DMS79 (cell line): ENCODE measurements at places on chromosomes 12 and 14.

DNA sequence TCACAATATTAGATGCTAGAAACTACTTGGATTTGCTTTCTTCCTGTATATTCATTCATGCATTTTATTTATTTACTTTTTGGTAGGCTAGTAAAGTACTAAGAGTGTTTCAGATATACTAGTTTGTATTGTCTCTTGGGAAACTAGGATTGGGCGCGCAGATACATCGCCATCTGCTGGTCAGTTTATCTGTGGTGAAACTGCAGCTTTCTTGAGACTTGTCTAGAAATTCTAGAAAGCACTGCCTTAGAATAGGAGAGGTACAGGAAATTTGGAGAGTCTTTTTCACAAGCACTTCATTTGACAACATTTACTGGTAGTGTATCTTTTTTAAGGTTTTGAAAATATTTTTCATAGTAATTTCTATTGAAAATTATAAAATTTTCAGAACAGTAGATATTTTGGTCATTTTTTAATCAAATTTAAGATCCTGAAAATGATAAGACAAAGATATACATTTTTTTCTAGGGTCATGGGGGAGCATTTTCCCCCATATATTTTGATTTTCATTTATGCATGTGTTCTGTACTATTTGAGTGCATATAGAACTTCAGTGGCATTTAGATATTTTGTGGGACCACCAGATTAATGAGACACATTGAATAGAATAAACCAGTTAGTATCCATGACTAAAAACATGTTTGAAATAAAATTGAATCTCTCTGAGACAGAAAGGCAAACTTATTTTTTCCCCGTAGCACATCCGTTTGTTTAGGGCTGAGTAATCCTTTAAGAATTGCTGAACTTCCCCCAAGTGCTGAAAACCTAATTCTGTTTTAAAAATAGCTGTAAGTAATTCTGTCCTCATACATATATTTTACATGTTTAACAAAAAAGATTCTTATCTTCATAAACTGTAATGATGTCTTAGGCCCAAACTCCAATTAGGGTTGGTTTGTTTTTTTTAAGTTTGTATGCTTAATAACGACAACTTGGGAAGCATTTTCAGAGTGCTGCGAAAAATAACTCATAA is 44.5 kb downstream of the SLC38A6 start:
- peak; percentile 61 for DNase-seq

DNA sequence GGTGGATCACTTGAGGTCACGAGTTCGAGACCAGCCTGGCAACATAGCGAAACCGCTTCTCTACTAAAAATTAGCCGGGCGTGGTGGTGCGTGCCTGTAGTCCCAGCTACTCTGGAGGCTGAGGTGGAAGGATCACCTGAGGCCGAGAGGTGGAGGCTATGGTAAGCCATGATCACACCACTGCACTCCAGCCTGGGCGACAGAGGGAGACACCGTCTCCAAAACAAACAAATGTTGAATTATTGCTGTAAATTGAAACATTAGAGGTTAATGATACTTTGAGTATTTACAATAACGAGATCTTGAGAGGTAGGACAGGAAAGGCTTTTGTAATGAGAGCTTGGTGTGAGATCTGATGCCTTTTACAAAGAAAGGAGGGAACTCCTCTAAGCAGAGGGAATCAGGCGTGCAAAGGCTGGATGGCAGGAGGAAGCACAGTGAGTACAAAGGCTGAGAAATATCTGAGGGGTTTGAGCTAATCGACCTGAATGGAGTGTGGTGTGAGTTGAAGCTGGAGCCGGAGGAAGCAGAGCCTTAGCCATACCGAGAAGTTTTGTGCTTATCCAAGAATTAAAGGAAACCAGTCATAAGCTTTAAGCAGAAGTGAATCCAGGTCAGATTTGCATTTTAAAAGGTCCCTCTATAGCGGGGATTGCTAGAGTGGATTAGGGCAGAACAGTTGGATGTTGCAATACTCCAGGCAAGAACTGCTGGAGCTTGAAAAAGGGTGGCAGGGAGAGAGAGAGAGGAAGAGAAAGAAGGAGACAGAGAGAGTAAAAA is 1.1 kb downstream of the RHNO1 start:
- peak; percentile 39 for DNase-seq

GRCh38 chr14:58643366-58643765 is 5.6 kb downstream of the DACT1 start:
- no peak for DNase-seq

DNA sequence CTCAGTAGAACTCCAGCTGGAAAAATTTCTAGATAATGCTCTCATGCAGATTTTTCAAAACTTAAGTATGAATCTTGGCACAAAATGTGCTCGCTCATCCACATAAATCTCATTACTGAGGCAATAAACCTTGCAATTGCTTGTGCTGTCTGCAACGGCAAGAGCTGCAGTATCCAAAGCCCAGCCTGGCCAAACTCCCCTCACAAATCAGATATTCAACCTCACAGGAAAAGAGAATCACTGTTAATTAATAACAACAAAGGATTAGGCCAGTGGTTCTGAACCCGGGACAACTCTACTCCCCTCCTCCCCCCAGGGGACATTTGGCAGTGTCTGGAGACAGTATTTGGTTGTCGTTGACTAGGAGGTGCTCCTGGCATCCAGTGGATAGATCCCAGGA is 19.2 kb upstream of the CORO1C start:
- DNase-seq, result no peak

DNA sequence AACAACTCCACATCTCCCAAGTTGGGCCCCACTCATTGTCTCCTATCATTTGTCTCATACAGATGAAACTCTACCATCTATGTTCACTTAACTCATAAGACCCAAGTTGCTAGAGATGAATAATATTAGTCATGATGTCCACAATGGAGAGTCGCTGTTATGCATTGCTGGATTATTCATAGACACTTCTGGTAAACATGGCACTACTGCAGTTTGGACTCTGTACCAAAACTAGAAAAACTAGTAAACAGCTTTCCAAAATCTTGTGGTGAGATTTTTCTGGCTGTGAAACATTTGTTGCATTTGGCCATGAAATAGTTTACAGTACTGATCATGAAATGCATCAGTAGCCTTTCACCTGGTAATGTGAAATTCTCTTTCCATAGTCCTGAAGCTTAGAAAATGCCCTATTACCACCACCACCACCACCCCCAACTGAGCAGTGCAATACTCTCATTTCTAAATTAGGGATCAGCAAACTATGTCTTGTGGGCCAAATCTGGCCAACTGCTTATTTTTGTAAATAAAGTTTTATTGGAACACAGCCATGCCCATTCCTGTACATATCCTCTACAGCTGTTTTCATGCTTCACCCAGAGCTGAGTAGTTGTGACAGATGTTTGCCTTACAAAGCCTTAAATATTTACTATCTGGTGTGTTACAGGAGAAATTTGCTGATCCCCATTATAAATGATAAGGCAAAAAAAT is 236.5 kb downstream of the DPF3 start:
- DNase-seq, result no peak

DNA sequence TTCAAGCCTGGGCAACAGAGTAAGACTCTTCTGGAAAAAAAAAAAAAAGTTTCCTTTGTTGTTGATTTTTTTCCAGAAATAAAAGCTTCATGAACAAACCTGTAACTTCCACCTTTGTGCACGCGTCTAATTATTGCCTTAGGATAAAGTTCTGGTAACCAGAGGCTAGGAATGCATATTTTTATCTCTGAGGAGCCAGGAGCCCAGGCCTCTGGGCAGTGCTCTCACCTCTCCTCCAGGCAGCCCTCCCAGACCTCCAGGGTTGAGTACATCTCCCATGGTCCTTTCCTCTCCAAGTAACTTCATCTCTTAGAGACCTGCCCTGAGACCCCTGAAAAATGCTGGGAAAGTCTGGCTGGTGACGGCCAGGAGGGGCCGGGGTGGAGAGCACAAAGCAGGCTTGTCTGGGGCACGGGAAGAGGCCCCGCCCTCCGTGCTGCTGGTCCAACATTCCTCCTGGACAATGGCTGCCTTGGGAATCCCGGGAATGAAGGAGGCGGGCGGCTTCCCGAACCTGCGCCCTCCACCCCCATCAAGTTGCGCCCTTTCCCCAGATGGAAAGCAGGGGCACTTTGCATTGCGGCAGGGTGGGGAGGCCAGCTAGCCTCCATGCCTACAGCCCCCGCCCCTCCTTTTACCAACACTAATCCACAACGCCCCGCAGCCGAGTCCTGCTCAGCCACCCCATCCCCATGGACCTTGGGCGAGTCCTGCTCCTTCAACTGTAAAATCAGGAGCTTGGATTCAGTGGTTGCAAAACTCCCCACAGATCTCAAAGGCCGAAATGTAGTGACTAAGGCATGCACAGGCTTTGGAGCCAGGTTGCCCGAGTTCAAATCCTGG is 7.3 kb upstream of the FIGNL2 start:
- no peak for DNase-seq

GRCh38 chr12:48796976-48797375 is 8.1 kb upstream of the ADCY6 start:
- DNase-seq, result peak; percentile 12

DNA sequence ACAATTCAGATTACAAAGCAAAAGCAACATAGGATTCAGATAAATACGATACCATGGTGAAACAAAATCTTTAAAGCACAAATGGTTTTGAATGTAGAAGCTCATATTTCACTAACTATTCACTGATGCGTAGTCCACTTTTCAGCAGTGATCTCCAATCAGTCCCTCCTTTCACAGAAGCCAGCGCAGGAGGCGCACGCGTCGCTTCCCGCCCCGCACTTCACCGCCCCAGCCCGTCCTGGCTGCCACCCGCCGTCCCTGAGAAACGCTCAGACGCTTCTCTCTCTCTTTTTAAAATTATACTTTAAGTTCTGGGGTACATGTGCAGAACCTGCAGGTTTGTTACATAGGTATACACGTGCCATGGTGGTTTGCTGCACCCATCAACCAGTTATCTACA is 19.8 kb upstream of the CHFR start:
- peak; percentile 10 for DNase-seq

GRCh38 chr14:99548871-99549515 is 55.0 kb downstream of the CCDC85C start:
- no peak for DNase-seq

- no peak for DNase-seq
Measured at GRCh38 chr12:2439332-2440100, 355.3 kb upstream of the FKBP4 start.

DNA sequence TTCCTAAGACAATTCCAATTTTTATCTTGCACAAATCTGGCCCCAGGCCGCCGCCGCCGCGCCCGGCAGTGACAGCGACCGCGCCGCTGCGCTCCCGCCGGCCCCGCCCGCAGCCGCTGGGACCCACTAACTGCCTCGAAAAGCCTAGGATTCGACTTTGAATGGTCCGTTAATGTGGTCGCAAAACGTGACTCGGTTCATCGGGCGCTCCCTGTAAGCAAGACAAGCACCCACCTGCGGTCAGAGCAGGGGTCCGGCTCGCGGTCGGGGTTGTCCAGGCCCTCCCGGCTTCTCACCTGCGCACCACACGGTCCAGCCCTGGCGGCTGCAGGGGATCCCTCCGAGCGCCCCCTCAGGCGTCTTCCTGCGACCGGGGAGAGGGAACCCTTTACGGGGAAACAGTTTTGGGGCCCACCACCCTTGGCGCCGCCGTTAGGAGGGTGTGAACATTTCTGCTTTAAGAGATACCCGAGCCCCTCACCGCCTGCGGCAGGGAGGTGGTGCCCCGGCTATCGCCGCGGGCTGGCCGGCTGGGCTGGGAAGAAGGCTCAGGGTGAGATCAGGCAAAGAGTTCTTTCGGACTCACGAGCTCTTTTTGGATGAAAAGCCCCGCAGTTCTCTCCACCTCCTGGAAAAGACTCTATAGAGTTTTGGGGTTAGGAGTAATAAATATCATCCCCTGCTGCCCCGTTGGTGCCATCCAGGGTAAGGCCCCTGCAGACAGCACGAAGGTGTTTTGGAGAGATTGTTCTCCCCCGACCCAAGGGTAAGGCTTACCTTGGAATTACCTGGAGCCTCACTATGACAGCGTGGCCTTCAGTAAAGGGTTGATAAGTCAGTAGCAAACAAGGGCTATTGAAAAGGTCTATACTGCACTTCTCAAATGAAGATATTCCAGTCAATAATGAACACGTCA is 13.6 kb upstream of the FOXJ2 start:
- DNase-seq, result no peak

- no peak for DNase-seq
Measured at GRCh38 chr14:93212432-93212831, 5.4 kb downstream of the UBR7 start.

- no peak for DNase-seq
Measured at GRCh38 chr12:120903412-120904196, 554 bp downstream of the SPPL3 start.

DNA sequence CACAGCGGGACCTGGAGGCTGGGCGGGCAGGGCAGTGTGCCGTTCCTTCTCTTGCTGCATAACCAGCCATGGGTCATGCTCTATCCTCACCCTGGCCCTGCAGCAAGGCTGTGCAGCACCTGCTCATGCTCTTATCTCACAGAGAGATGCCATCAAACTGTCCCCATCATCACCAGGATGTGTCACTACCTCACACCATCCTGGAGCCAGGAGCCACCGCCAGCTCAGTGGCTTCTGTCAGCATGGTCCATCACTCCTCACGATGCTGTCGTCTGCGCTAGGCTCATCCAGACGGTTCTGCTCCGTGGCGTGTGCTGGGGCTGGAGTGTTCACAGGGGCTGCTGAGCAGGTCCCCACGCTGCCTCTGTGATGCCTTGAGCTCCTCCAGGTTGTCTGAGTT is 77.2 kb upstream of the DYNC1H1 start:
- no peak for DNase-seq

DNA sequence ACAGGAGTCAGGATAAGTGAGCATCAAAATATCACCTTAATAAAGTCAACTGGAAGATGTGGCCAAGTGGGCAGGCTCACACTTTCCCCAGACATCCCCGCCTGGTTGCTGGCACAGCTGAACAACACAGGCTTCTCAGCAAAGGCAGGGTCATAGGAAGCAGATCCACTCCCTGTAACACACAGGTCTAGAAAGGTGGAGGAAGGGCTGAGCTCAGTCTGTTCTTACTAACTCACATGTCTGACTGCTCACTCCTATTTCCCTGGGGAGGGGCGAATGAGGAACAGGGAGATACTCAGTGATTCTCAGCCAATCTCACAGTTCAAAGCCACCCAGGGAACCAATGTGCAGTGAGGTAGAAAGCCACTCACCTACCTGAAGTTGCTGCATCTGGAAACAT is 45.0 kb upstream of the AMN1 start:
- DNase-seq, result no peak

GRCh38 chr12:111085096-111085495 is 164.7 kb upstream of the MYL2 start:
- DNase-seq, result no peak

DNA sequence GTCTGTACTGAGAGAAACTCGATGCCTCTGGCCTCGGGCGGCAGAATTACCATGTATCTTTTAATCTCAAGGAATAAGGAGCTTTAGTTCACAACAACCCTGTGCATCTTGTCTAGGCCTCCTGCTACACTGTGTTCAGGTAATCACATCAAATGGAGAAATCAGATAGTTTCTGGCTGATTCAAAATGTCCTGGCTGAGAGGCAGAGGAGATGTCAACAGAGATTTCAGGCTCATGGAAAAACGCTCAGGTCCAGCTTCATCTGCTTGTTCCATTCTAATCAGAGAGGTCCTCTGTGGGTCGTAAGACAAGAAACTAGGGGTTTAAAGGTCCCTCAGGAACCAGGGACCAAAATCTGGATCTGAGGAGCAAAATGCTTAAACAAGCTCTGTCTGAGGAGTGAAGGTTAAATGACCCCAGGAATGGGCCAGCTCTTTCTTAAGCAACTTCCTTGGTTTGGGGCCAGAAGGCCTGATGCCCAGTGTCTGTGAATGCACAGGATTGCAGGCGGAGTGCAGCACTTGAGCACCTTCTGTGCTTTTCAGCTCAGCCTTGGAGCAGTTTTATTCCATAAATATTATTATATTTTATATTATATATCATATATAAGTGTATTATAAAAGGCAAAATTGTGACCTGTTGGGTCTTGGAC is 170.2 kb upstream of the PRICKLE1 start:
- no peak for DNase-seq

GRCh38 chr12:32382226-32382625 is 17.1 kb upstream of the FGD4 start:
- no peak for DNase-seq
